ENCODE measurements at places on chromosomes 4 and X.

GRCh38 chrX:134753718-134754008, 95.4 kb upstream of the PLAC1 start:
- DNase-seq: no peak

DNA sequence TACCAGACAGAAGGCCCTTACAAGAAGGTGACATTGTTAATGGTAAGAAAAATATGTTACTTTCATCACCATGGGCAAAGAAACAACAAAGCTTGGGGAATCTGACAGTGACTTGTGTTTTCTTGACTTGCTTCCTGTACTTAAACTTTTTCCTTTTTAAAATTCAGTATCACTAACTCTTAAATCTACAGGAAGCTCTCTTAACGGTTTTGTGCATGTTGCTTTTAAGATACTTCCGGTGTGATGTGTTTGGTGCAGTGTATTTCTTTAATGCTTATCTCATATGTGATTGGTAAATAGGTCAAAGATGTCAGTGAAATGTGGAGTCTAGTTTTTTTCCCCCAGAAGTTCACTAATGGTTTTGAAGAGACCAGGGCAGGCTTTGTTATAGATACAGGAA, 45.2 kb downstream of the ADH5 start:
- DNase-seq: no peak

- DNase-seq: no peak
Measured at GRCh38 chr4:88752076-88752463, 54.4 kb upstream of the NAP1L5 start.

DNA sequence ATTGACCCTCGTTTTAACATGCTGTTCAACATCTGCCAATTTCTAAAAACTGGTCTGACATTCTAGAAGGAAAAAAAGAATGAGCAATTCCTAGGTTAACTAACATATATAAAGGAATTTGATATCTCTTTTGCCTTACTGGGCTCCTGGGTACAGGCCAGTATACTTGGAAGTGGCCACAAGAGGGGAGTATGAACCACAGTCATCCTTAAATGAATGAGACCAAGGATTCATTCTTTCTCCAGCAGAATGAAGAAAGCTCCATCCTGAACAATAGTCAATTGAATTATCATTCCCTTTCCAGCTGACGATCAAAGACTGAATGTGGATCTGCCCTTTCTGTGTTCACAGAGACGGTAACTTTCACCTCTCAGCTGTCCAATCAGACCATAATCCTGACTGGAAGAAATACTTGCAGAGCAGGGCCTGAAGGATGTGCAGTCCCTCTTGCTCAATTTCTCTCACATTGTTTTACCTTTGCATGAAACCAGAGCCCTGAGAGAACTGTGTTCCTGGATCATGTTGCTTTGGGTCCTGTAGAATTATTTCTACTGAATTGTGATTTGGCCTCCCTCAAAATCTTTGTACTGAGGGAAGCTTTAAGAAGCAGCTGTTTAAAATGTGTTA, 14.8 kb upstream of the SPARCL1 start:
- DNase-seq: peak; percentile 72

DNA sequence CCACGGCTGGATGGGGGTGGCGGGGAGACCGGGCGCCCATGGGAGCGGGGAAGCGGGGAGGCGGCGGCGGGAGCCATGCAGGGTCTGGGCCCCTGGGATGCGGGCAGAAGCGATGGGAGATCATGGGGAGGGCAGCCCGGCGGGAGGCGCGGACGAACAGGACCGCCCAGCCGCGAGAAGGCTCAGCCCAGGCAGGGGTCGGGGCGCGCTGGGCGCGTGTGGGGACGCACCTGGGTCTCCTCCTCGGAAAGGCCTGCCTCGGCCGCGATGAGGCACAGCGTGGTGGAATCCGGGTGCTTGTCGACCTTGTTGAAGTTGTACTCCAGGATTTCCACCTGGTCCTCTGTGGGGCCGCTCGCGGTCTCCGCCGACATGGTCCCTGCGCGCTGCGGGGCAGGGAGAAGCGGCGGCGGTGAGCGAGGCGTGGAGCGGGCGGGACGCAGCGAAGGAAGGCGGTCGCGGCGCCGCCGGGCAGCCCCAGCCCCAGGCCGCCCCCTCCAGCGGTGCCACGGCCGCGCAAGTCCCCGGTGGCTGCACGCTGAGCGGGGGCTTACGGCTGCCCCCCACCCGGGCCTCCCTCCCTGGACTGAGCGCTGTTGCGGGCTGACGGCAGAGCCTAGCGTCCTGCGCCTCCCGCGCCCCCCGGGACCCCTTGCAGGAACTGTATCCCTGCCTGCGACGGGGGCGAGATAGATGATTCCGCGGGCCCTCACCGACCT, 25.3 kb downstream of the HOPX start:
- no peak for DNase-seq

DNA sequence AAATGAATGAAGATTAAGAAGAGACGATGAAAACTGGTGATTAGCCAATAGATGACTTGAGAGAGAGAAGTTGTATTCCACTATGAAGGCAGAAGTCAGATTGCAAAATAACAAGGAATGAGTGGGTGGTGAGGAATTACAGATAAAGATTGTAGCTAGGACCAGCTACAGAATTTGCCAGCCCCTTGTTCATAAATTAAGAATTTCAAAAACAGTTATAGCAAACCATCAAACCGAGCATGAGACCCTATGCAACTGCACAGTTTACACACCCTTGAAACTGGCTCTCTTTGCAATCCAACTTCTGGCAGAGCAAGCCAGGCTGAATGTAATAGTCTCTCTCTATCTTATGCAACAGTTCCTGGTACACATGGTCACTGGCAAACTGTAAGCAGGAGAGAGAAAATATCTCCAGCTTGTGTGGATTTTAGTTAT, 35.2 kb downstream of the STAP1 start:
- no peak for DNase-seq

GRCh38 chr4:112073181-112073580, 72.1 kb upstream of the FAM241A start:
- no peak for DNase-seq

DNA sequence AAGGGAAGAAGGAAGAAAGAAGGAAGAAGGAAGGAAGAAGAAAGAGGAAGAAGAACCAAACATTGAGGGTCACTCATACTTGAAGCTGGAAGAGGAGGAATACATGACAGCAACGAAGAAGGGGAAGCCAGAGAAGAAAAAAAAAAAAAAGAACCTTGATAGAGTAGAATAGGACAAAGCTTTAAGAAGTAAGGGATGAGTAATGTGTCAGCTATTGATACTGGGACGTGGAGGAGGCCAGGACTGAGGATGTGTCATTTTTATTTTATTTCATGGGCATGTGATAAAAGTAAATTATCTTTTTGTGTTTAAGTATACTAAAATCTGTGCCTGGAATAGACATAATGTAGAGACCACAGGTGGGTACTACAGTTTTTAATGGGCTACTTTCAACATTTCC, 6.4 kb downstream of the EDA2R start:
- no peak for DNase-seq

- DNase-seq: no peak
Measured at GRCh38 chr4:110412354-110413065, 63.4 kb upstream of the ENPEP start.

DNA sequence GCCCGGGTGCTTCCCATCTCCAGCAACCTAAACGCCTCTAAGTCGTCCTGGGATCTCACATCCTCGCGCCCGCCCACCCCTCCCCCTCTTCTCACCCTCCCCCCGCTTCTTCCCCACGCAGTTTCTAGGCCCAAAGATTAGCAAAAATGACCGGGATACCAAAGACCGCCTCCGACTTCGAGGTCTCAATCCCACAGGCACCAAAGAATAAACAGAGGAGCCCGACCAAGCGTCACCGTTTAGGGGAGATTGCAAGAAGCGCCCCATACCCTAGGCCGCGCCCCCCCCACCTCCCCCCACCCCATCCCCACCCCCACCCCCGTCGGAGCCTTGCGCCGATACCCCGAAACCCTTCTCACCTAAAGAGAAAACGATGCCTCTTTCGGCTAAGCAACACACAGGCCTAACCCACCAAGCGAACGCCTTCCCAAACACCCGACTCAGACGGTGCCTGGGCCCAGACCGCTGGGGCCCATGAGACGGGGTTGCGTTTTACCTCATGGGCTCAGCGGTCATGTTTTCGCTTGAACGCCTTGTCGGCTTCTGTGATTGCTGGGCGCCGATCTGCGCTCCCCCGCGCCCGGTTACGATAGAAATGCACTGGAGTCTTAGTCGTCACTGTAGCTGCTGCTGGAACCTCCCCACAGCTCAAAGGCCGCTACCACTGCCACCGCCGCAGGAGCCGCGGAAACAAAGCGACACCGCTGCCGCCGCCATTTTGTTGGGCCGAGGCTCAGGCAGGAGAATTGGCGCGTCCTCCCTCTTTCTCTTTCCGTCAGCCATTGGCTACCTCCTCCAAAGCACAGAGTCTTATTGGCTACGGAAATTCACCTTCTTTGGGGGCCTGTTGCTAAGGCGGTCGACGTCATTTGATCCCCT, at the start of gene ATRX:
Gene ATRX (minus strand): TSS at position 731 of the 879 bp plus-strand sequence. CDS start 215 bp downstream, at position 516.
- DNase-seq: peak; percentile 90

- no peak for DNase-seq
Measured at GRCh38 chr4:59057804-59058203, 1947.6 kb upstream of the IGFBP7 start.

DNA sequence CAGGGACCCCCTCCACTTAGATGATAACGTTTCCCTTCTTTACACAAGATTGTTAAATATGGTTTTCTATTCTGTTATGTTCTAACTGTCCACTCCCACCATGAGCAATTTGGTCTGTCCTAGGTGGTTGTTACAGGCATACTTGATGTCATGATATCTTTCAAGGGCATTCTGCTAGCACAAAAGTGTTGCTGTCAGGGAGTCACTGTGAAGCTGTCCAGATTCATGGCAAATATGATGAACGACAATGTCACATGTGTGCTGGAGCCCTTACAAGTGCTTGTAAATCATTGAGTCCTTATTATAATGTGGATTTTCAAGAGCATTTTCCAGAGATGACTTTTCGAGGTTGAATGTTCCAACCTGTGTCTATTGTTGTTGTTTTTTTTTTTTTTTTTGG, 1250.7 kb upstream of the PRKX start:
- no peak for DNase-seq

GRCh38 chr4:62457356-62457755, 1257.2 kb downstream of the ADGRL3 start:
- no peak for DNase-seq

- DNase-seq: no peak
Measured at GRCh38 chr4:69489856-69490255, 5.8 kb downstream of the UGT2B4 start.

- peak; percentile 53 for DNase-seq
Measured at GRCh38 chrX:80876877-80877276, 67.2 kb upstream of the BRWD3 start.

GRCh38 chr4:151575646-151576045, 166.7 kb downstream of the FHIP1A start:
- DNase-seq: no peak

DNA sequence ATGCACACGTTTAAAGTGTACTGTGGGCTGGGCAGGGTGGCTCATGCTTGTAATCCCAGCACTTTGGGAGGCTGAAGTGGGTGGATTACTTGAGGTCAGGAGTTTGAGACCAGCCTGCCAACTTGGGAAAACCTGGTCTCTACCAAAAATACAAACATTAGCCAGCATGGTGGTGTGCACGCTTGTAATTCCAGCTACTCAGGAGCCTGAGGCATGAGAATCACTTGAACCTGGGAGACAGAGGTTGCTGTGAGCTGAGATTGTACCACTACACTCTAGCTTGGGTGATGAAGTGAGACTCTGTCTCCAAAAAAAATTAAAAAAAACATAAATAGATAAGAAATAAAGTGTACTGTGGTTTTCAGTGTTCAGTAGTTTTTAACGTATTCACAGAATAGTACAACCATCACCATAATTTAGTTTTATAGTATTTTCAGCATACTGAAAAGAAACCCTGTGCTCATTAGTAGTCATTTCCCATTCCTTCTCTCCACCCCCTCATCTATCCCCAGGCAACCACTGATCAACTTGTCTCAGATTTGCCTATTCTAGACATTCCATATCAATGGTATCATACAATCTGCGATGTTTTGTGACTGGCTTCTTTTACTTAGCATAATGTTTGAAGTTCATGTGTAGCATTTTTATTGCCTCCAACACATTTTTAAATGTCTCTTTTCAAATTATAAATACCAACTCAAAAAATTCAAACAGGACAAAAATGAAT, 19.1 kb downstream of the SLAIN2 start:
- no peak for DNase-seq

DNA sequence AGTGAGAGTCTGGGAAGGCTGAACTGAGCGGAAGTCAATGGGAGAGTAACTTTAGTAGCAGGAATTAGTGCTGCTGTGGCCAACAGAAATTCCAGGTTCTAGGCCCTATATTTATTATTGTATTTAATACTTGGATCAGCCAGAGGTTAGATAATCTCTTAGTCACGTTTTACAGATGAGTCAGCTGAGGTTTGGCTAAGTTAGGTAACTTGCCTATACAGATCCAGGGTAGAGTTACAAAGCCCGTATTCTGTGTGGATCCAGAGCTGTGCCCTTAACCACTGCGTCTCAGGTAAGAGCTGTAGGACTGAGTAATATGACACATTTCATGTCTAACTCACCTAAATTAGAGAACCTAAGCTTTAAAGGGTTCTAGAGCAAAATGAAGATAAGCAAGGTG, 20.5 kb downstream of the PSMD10 start:
- no peak for DNase-seq

DNA sequence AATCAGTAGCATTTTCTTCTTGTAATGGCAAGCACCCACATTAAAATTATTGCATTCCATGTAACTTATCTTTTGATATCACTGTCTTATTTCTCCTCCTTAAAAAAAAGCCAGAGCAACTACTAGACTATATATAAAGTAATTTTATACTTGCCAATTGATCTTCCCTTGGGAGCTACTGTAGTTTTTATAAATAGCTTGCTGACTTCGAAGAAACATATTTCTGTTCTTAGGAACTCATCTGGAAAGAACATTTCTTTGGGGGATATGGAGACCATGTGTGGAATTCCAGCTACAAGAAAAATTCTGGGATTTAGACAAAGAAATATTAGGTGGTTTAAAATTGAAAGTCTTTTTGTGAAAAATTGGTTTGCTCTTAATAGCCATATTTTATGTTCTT, 94.9 kb downstream of the BMPR1B start:
- DNase-seq: no peak

DNA sequence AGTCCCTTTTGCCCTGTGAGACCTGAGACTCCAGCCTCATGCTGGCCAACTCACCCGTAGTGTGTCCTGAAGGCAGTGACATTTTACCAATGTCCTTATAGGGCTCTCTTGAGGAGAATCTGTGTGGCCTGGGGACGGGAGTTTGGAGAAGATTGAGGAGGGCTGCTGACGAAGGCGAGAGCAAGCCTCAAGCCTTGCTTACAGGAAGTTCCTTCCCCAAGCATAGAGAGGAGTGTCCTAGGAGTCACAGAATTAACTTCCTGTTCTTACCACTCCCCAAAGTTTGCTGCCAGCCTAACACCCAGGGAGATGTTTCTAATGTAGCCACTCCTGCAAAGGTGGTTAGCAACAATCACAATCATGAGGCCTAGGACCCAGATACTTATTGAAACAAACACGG, at the start of gene NXF3:
Gene NXF3 (minus strand): TSS at position 202 of the 400 bp plus-strand sequence. CDS start 120 bp downstream, at position 82.
- no peak for DNase-seq

Data from cerebellar cortex (tissue), 1 donor.